ENCODE measurements at places on chromosomes 5 and 9.

DNA sequence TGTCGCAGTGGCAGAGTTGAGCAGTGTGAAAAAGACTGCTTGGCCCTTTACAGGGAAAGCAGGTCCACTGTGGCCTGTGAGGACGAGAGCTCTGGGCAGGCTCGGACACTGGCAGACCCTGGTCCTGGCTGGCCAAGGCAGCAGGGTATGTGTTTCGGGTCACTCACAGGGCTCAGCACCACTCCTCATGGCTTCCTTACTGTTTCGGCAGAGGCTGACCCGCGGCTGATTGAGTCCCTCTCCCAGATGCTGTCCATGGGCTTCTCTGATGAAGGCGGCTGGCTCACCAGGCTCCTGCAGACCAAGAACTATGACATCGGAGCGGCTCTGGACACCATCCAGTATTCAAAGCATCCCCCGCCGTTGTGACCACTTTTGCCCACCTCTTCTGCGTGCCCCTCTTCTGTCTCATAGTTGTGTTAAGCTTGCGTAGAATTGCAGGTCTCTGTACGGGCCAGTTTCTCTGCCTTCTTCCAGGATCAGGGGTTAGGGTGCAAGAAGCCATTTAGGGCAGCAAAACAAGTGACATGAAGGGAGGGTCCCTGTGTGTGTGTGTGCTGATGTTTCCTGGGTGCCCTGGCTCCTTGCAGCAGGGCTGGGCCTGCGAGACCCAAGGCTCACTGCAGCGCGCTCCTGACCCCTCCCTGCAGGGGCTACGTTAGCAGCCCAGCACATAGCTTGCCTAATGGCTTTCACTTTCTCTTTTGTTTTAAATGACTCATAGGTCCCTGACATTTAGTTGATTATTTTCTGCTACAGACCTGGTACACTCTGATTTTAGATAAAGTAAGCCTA lies 15.7 kb downstream of the SQSTM1 start:
- peak; percentile 59 for DNase-seq

DNA sequence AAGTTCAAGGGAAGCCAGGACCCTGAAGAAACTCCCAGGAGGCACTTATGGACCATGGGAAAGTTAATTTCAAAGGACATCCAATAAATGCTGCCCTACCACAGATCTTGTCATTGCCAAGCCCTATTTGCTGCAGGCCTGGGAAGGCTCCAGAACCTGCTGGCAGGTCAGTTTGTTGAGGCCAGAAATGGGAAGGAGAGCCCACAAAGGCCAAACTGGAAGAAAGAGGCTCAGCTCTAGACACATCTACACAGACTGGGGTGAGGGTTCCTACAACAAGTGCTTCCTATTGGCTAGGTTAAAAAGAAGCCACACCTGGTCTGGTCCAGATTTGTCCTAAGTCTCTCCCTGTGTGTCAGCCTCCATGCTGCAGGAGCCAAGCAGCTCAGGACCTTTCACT lies 94.4 kb downstream of the SIL1 start:
- DNase-seq = no peak

- DNase-seq = no peak
These were observed 10.4 kb downstream of the STOM start for GRCh38 chr9:121359351-121360294.

DNA sequence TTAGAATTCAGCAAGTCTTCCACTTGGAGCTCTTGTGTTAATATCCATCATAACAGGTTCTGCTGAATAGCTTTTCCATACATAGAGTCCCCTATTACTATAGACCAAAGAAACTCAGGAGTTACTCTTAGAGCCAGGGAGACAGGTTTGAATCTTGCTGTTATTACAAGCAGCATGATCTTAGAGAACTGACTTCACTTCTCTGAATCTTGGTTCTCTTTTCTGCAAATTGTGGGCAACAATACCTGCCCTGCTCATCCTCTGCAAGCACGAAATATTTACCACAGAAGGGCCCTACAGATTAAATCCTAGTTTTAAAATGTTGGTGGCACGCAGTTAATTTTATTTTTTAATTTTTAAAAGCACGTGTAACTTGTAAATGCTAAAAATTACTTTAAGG lies 111.7 kb downstream of the TLR4 start:
- no peak for DNase-seq

GRCh38 chr9:128714586-128715435 lies 9.1 kb downstream of the ZDHHC12 start:
- DNase-seq = no peak

GRCh38 chr5:99587983-99588382 lies 659.2 kb upstream of the CHD1 start:
- DNase-seq = no peak
